NCI-H82 (cell line): ENCODE measurements at places on chromosomes 2 and 18.
A peak's percentile ranks its signal among the peaks of the same experiment; 100 is the strongest.

DNA sequence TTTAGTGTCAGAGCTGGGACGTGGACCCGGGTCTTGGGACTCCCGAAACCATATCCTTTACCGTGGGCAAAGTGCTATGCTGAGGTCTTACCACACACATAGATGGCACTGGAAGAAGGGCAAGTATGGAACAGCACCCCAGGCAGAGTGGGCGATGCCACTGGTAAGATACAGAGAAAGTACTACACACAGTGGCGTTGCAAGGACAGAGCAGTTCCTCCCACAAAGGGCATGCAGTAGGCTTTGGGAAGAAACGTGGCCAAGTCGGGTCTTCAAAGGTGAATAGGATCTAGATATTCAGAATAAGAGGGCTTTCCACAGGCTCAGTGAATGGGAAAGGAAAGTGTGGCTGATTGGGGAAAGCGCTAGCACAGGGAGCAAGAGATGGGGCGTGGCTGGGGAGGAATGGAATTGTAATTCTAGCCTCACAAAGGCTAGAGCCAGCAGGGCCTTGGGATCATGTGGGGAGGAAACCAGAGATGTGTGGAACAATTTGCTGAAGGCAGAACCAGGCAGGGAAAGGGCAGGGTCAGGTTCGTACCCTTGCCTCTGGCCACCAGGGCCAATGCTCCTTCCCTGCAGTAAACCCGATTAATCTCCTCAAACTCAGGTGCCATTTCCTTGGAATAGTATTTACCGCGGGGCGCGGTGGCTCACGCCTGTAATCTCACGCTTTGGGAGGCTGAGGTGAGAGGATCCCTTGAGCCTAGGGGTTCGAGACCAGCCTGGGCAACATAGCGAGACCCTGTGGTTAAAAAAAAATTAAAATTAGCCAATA, 36.0 kb downstream of the PCBP1 start:
- peak; percentile 37 for DNase-seq

DNA sequence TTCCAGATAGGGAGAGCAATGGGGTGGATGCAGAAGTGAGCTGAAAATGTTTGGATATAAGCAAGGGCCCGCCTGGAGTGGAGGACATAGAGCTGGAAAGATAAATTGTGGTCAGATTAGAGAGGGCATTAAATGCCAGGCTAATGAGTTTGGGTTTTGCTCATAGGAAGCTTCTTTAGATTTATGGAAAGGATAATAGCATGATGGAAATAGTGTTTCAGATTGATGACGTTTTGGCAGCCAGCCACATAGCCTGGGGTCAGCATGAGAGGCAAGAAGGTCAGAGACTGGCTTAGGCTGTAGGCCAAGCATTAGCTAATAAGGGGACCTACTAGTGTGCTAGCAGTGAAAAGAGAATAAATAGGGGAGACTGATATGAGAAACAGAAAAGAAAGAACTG, 321.6 kb downstream of the STK39 start:
- no peak for DNase-seq

- no peak for DNase-seq
Observed at GRCh38 chr2:126723281-126723815, 67.4 kb downstream of the GYPC start.

DNA sequence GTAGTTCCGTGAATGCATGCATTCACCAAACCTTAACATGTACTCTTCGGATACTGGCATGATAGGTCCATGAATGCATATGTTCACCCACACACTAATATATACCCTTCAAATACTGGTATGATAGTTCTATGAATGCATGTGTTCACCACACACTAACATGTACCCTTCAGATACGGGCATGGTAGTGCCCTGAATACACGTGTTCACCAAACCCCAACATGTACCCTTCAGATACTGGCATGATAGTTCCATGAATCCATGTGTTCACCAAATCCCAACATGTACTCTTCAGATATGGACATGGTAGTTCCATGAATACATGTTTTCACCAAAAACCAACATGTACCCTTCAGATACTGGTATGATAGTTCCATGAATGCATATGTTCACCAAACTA, 48.5 kb upstream of the ALKAL2 start:
- DNase-seq, result no peak

DNA sequence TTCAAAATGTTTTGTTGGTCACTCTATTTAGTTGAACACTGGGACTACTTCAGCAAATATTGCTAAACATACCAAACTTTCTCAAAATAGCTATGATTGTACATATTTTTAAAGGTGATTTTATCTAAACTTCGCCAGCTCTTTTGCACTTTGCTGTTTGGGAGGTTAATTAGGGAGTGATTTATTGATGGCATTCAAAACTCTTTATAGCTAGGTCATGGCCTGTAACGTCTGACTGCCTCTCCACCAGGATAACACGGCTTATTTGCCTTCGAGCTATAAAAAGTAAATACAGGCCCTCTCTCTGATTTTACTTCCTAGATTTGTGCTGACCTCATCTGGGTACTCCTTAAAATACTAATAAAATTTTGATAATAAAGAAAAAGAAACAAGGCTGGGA, 931.9 kb downstream of the DCDC2C start:
- no peak for DNase-seq

DNA sequence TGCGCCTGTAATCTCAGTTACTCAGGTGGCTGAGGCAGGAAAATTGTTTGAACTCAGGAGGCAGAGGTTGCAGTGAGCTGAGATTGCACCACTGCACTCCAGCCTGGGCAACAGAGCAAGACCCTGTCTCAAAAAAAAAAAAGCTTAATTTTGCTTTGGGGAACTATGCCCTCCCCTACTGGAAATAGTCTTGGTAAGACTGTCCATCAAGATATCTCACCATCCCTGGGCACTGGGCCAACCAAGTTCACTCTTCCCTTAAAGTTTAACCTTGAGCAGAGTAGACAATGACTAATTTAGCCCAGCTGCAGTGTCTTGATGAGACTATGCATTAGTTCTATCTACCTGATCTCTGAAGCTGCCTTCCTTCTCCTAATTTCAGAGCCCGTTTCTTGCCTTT, 44.7 kb downstream of the ASXL2 start:
- DNase-seq, result no peak

GRCh38 chr2:113675875-113676274, 48.8 kb downstream of the RABL2A start:
- no peak for DNase-seq

- DNase-seq, result peak; percentile 38
Observed at GRCh38 chr2:32061973-32062861, 1.1 kb upstream of the SPAST start.

- DNase-seq, result no peak
Observed at GRCh38 chr2:206766057-206766930, 888 bp downstream of the FASTKD2 start.
